ENCODE measurements at places on chromosomes 12 and 14.
A peak's percentile ranks its signal among the peaks of the same experiment; 100 is the strongest.

- DNase-seq = no peak
Observed at GRCh38 chr12:109752117-109753053, 38.8 kb downstream of the FAM222A start.

- no peak for DNase-seq
Observed at GRCh38 chr12:47065546-47065945, 13.9 kb upstream of the PCED1B start.

- no peak for DNase-seq
Observed at GRCh38 chr12:120376416-120376815, 7.5 kb upstream of the MSI1 start.

- DNase-seq = no peak
Observed at GRCh38 chr12:50618864-50619609, 114.3 kb downstream of the DIP2B start.

- DNase-seq = peak; percentile 54
Observed at GRCh38 chr12:132218915-132219314, 74.7 kb downstream of the NOC4L start.

- DNase-seq = no peak
Observed at GRCh38 chr14:52351233-52352060, 37.3 kb downstream of the PTGER2 start.

GRCh38 chr12:23964812-23965211 is 15.3 kb upstream of the SOX5 start:
- DNase-seq = no peak

DNA sequence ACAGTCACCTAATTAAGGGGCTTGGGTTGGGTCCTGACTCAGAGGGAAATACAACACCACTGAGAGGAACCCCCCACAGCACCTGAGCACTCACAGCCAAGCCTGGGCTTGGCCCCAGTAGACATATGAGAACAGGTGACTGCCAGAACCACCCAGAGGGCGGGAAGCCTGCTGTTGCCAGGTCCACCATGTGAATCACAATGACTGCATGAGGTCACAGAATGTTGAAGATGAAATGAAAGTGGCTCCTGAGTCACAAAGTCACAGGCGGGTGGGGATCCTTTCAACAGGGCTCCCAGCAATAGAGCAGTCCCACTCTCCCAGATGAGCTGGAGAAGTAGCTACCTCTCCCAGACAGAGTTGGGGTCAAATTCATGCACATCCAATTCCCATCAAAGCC is at the start of gene LRRC74A:
Gene LRRC74A (plus strand): TSS at position 287 of the 400 bp plus-strand sequence. CDS start 290 bp downstream, outside the sequence.
- DNase-seq = no peak

DNA sequence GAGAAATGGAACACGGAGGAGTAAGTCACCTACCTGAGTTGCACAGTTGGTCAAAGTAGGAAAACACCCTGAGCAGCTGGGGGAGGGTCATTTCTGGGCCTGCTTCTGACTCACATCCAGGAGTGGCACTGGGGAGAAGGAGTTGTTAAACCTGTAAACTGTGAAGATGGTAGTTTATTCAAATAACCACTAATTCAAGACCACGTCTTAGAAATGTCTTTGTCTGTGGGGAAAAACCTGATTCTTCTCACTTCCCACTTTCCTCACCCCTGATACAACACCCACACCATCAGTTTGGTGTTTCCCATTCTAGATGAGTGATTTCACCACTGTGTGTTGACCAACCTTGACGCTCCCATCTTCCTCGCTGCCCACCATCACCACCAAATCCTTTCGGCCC is 207.1 kb downstream of the ANO4 start:
- DNase-seq = no peak

GRCh38 chr12:25469368-25469767 is 83.7 kb downstream of the LMNTD1 start:
- DNase-seq = no peak

DNA sequence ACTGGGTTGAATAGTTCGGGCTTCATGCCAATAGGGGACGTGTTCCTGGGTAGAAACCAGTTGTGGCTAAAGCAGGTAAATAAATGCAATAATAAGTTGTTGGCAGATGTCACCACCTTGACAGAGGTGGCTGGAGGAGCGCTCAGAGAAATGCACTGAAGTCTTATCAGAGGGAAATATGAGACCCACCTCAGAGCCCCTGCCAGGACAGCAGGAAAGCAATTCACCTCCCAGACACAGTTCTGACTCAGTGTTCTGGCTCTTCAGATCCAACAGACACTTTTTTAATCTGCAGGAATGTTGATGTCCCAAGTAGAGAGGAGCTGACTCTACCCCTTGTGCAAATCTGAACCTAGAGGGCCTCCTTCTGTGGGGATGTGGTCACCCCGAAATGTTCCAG is 687.1 kb upstream of the FBXO33 start:
- DNase-seq = no peak

DNA sequence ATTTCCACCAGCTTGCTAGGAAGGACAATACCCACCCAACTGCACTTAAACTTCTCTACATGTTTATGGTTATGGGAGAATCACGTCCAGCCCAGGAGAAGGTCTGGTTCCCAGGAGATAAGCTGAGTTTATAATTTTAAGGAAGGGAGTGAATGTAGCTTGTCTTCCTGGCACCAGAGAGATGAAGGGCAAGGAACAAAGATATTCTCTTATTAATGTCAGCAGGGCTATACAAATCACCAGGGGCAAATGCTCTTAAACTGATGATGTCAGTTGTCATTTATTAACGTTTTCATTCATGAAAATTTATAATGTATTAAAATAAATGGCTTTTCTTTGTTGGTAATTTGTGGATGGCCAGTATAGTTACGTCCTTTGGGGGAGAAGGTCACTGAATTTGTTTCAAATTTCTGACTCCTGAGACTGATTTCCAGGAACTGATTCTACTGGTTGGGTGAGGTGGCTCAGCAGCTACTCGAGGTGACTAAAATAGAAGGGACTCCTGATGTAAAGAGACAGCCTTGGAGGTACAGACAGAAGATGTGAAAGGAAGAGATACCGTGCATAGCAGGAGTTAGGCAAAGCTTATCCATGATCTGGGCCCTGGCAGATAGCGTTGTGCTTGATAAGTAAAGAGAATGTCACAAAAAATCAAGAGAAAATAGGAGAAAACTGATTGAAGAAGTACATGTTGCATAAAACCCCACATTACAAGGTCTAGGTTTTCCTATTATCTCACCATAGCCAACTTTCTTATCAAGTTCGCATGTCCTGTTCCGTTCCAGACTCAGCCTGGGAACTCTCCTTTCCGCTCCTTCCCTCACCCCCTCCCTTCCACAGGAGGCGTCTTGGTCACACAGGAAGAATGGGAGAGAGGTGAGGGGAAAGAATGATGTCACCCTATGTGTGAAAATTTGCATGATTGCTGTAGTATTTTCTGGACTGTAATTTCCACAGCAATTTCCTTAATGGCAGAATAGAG is 367.1 kb upstream of the FAR2 start:
- no peak for DNase-seq

GRCh38 chr14:29140016-29140415 is 373.4 kb downstream of the FOXG1 start:
- DNase-seq = no peak

DNA sequence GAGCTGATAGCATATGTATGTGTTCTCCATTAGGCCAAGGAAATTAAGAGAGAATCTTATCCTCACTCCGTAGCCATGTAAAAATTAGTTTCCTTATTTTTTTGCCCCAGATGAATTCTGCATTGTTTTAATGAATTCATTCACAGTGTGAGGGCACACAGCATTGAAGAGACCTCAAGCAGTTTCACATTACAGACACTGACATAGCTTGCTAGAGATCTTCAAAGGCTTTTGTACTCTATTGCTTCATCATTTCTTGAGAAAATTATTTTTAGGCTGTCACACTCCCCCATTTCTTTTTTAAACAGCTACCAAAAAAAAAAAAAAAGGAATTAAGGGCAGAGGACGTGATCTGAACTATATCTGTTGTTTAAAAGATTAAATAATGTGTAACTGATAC is 251.1 kb downstream of the BCAT1 start:
- DNase-seq = no peak
